ENCODE measurements at places on chromosomes 7 and 10.

DNA sequence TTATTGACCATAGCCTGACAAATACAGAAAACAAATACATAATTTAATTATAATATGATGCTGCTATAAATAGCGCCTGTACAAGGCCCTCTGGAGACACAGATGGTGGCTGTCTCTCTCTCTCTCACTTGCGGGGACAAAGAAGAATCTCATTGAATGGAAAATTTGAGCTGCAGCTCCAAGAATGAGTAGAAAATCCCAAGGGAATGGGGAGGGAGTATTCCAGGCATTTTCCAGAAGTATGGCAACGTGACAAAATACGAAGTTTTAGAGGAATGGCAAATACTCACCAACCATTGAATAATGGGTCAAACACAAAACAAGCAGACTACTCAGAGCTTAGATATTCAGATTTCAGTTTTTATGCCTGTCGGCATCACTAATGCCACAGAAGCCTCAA, 179.9 kb downstream of the NRP1 start:
- no peak for DNase-seq

DNA sequence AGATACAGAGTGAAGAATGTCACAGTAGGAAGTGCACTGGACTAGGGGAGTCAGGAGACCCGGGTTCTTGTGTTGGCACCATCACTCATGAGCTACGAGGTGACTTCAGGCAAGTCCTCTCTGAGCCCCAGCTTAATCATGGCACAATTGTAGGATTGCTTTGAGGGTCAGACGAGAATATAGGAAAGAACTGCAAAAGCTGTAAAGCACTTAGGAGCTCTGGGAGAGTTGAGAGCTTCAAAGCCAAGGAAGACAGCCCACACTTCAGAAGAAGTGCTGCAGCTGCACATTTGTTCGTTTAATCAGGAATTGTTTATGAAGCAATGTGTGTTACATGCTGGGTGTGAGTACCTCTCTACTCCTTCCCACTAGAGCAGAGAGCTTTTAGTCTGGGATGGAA, 4.4 kb downstream of the FBH1 start:
- DNase-seq: no peak

DNA sequence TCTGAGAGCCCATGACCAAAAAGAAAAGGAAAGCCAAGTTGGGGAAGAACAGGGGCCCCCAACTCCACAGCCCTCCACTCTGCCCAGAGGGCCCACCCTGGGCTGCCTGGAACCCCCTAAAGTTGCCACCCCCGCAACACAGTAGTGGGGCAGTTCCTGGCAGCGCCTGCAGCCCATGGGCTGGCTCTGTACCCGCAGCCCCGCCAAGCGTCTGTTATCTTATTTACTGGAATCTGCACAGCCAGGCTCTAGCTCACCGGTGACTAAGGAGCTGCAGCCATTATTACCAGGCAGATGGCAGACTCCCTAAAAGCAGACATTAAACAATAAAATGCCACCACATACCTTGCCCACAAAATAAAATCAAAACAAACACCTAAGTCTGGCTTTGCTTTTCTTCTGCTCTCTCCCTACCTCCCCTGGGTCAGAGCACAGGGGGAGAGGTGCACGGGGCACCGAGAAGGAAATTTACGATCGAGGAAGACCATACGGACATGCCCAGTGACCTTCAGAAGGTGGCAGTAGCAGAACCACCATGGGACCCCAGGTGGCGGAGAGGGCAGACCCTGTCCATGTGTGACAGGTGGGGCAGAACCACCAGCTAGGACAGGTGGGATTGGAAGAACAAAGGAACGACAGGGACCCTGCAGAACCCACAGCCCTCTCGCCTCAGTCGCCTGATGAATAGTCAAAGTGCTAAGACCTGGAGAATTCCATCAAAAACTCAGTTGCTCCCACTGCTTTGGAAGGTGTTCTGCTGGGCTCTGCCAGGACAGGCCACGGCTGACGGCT, 66.3 kb downstream of the PRKAG2 start:
- DNase-seq: no peak

GRCh38 chr10:21518149-21518640, 7.3 kb downstream of the SKIDA1 start:
- no peak for DNase-seq

GRCh38 chr7:137789215-137789882, 57.4 kb downstream of the DGKI start:
- DNase-seq: no peak

DNA sequence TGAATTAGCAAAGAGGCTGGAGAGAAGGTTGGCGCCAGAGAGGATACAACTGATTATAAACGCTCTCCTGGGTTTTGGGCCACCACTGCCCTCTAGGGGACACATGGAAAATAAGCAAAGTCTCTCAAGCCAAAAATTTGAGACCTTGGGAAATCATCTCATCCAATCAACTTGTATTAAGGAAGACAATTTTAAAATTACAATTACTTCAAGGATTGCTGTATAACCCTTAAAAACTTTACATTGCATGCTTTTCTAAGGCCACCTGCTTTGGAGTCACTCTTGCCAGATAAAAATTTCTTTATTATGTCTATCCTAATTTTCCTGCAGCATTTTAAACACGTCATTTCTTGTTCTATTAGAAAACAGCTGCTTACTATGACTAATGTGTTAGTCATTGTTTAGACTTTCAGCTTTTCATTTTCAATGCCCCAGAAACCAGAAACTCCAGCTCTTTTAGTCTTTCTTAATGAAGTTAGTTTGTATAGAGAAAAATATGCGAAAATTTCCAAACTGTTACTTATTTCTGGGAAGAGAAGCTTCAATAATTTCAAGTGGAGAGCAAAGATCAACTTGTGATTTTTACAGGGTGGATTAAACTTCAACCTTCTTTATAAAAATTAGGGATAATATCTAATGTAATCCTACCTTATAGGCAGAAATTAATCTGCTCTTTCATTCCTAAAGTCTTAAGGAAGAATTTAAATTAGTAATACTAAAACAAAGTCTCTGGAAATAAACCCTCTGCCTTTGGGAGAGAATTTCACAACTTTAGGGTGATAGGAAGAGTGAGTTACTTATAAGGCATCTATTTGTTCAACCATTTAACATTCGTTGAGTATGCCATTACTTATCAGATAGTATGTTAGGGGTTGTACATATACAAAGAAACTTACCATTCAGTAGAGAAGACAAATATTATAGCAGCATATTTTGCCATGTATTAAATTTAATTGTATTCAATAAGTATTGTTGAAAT, 20.6 kb upstream of the RHOBTB1 start:
- DNase-seq: no peak

- no peak for DNase-seq
Measured at GRCh38 chr10:133318494-133319127, 9.9 kb downstream of the ZNF511 start.

DNA sequence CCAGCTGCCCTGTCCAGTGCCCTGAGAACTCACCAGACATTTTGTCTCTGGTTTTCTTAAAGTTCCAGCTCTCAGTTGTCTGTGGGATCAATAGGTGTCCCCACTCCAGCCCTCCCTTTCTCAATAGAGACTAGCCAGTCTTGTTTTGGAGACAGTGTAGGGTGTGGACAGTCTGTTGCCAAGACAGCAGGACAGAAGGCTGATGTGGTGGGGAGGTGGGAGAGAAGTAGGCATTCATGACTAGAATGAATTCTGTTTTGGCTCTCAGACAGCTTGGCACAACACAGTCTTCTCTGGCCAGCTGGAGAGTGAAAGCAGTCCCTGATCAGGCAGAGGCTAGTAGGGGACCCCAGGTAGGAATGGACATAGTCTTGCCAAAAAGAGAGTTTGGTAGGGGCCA, 467.0 kb upstream of the PODXL start:
- DNase-seq: no peak

- no peak for DNase-seq
Measured at GRCh38 chr7:102918845-102919244, 6.0 kb downstream of the LRRC17 start.

Data from skeletal muscle cell (primary cell).